ENCODE measurements at places on chromosomes 16 and 17.

GRCh38 chr17:10177913-10178505 lies 20.4 kb downstream of the GAS7 start:
- DNase-seq, result peak; percentile 80

GRCh38 chr16:17397499-17397891 lies 73.3 kb downstream of the XYLT1 start:
- peak; percentile 19 for DNase-seq

GRCh38 chr17:29225396-29225795 lies 21.3 kb upstream of the CRYBA1 start:
- DNase-seq, result no peak

DNA sequence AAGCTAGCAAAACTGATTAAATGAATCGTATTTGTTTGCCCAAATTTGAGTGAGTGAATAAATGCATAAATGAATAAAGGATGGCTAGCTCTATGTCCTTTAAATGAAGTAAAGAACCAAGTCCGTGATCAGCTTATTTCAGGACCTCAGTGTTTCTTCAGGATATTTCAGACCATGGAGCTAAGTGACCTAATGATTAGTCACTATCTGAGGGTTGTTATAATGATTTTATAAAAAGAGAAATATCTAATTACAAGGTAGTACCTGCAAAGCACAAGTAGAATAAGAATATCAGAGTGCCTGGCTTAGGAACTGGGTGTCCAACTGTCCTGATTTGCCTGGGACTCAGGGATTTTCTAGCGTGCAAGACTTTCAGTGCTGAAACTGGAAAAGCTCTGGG lies 12.5 kb downstream of the KCNJ2 start:
- no peak for DNase-seq

GRCh38 chr17:6066183-6066948 lies 3.8 kb upstream of the WSCD1 start:
- DNase-seq, result no peak

GRCh38 chr16:74726716-74727115 lies 26.1 kb upstream of the MLKL start:
- DNase-seq, result no peak

GRCh38 chr16:90070440-90070839 lies 6.7 kb downstream of the PRDM7 start:
- no peak for DNase-seq
